H7 (cell line): ENCODE measurements at places on chromosomes 2 and 18. TPM values are rescaled to one million over a fixed set of nuclear protein-coding genes. Genes with fewer than 3 reads are reported as not detected.

LYPD6B gene
- 0.22 and 1.9 TPM in 2 replicates for total RNA-seq

GLI2 gene
- total RNA-seq: 37.3 and 41.4 TPM in 2 replicates

PXDN gene
- 102 and 124 TPM in 2 replicates for total RNA-seq

L3MBTL4 gene
- 0.48 and 0.59 TPM in 2 replicates for total RNA-seq

HAAO gene
- total RNA-seq: 5.9 and 6.5 TPM in 2 replicates

KIF1A gene
- 46.8 and 51.6 TPM in 2 replicates for total RNA-seq

DCC gene
- total RNA-seq: 1.3 TPM in 2 replicates

BARD1 gene
- 21.8 and 24.6 TPM in 2 replicates for total RNA-seq
